ENCODE measurements at places on chromosomes 2 and 18. TPM values are rescaled to one million over a fixed set of nuclear protein-coding genes. Genes with fewer than 3 reads are reported as not detected.

DNA sequence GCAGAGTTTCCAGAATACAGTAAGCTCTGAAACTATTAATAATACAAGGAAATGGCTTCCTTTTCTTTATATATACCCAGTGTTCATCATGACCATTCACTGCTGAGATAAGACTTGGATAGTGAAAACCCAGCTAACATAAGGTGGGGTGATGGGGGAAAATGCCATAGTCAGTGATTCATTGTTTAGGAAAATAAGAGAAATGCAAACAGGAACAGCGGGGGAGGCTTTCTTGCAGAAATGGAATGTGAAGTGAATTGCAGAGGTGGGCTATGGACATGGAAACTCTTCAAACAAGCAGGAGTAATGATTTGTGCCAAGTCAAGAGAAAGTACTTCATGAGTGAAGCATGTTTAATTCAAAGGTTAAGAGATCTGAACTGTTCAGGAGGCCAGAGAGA is 519.4 kb downstream of the TDRD15 start:
- peaks cover 18% of the 10 kb centered on the region for H3K4me1 ChIP-seq
- no peak for DNase-seq
- no peaks in the 10 kb centered on the region for H3K27me3 ChIP-seq
- no peaks in the 10 kb centered on the region for H3K36me3 ChIP-seq

GRCh38 chr2:202765436-202765835 is 106.1 kb downstream of the ICA1L start:
- H3K4me3 ChIP-seq, result no peak overlapping the region
- H3K27me3 ChIP-seq, result no peaks in the 10 kb centered on the region
- H3K36me3 ChIP-seq, result peaks cover 4% of the 10 kb centered on the region

GRCh38 chr2:202215179-202215578 is 23.2 kb downstream of the SUMO1 start:
- no peak overlapping the region for H3K27ac ChIP-seq
- peak; percentile 14 for DNase-seq
- peaks cover 3% of the 10 kb centered on the region for H3K36me3 ChIP-seq
- H3K27me3 ChIP-seq, result no peaks in the 10 kb centered on the region

- no peaks in the 10 kb centered on the region for H3K27me3 ChIP-seq
- H3K27ac ChIP-seq, result peak overlapping the region; percentile 10
- no peaks in the 10 kb centered on the region for H3K4me1 ChIP-seq
- no peak overlapping the region for H3K4me3 ChIP-seq
- no peak for DNase-seq
These were observed 67.9 kb upstream of the GLS start for GRCh38 chr2:190812506-190813294.

- H3K4me1 ChIP-seq, result no peaks in the 10 kb centered on the region
- DNase-seq, result no peak
These were observed 232.0 kb downstream of the ANAPC1 start for GRCh38 chr2:111652038-111652437.

DNA sequence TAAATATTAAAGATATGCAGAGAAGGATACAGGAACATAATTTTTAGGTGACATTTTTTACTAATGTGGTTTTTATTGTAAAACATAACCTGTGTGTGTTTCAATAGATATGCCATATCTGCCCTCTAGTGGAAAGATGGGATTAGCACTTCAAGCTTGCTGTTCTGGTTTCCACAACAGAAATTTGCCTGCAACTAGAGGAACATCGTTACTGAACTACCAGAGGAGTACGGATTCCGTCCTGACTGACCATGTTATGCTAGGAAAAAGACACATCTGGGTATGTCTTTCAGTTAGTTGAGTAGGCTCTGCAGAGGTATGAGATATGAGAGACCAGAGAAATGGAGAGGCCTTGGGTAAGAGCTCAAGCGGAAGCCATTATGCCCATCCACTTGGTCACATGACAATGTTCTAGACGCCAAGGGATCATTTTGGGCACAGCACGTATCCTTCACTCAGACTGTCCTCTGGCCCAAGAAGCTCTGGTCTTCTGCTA is 104.9 kb downstream of the MBD2 start:
- DNase-seq, result peak; percentile 79
- no peaks in the 10 kb centered on the region for H3K36me3 ChIP-seq
- no peak overlapping the region for H3K4me3 ChIP-seq
- no peak overlapping the region for H3K27ac ChIP-seq
- no peaks in the 10 kb centered on the region for H3K27me3 ChIP-seq

KDSR gene
- 22.3 TPM for polyA plus RNA-seq

PLEK gene
- 181 TPM for polyA plus RNA-seq

CYP1B1 gene
- 33.2 TPM for polyA plus RNA-seq

All from lung (tissue), 17 donors.